ENCODE measurements at places on chromosomes 5 and 9.

- DNase-seq, result no peak
Measured at GRCh38 chr9:131524665-131525315, 6.3 kb downstream of the UCK1 start.

DNA sequence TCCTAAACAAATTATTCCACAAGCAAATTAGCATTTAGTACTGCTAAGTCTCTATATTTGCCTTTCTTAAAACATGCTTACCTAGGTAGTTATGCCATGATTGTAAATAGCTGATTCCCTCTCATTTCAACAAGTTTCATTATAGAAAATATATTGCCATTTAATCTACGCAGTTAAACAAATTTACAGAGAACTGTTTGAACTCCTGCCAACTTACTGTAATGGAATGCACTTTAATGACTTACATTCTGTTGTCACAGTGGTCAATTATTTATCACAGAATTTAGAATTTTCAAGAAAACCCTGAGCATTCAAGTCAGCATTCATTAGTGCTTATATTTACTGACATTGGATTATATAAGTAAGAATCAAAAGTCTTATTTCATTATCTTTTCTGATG is 19.6 kb downstream of the SLC38A9 start:
- DNase-seq, result no peak

- no peak for DNase-seq
Measured at GRCh38 chr5:74030371-74030770, 404.4 kb downstream of the ARHGEF28 start.

DNA sequence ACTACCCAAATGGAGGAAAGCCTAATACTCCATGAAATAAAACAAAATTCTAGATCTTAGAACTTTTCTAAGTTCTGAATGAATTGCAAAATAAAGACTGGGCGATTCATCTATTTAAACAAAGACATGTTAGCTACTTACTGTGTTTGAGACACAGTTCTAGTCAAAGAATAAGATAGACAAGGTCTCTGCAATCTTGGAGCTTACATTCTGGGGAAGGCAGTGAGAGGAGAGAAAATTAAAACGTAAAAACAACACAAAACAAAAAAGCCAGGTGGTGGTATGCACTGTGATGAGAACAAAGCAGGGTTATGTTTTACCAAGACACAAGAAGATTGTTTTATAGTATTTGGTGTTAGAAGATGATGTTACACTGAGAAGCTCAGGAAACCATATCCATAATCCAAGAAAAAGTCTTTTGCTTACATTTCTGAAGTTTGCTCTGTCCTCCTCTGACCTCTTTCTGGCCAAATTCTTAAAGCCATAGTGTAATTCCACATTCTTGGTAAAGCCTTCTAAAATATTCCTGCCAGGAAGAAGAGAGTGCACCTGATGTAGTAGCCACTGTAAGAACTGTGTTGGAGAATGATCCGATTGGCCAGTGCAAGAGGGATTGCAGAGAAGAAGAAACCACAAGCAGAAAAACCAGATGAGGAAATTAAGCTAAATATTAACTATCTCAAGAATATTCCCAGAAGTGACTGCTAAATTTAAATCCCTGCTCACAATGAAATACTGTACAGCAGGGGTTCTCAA is 218.4 kb downstream of the PCSK1 start:
- no peak for DNase-seq

DNA sequence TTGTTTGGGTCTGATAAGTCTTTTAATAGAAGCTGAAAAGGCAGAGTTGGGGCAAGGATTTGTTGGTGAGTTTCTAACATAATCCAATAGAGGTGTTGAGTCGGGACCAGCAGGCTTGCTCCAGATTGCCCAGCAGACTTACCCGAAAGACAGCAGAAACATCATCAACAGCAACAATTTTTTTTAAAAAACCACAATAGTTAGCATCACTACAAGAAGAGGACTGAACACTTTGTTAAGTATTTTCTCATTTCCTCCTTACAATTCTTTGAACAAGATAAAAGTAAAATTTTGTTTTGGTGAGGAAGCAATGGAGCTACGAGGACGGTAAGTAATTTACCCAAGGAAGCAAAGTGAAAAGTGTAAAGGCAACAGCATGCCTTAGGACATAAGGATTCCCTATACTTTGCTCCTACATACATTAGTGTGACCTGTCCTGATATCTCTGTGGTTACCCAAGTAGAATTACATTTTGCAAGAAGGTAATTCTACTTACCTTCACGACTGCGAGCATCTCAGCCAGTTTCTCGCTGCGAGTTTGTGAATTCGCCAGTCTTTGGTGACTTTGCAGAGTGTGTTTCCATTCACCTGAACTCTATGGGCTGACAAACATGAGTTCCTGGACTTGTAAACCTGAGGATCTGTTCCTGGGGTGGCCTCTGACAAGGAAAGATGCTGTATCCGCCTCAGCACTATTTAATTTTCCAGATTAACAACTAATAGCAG is 13.2 kb downstream of the ITK start:
- DNase-seq, result peak; percentile 36

- no peak for DNase-seq
Measured at GRCh38 chr5:37217976-37218375, 31.2 kb downstream of the CPLANE1 start.

DNA sequence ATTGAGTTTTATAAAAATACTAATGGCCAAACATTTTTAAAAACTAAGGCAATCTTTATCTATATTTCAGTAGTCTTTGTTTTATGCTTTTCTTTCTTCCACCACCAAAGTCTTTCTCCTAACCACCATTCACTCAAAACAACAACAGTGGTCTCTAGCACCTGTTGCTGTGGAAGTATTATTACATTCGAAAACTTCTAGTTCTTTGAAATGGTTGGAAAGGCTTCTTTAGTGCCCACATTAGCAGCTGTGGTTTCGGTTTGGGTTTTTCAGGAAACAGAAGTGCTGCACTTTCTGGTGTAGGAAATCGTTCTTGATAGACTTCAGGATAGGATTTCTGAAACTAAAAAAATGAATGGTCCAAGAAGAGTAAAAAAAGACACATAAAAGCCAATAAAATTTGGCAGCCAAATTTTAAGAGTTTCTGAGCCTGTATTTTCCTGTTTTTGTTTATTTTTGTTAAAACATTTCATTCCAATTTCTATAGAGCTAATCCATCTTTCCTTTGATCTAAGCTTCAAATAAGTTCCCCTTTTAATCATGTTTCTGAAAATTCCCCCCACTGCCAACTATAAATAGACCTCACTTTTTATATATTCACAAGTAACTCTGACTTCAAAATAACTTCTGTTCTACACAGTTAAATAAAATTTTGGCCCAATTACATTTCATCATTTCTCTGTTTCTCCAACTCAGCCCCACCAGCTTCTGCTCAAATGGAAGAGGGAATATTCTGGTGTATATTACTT is 102.2 kb downstream of the DEPDC1B start:
- no peak for DNase-seq

- no peak for DNase-seq
Measured at GRCh38 chr9:746661-747434, 94.6 kb upstream of the DMRT1 start.

DNA sequence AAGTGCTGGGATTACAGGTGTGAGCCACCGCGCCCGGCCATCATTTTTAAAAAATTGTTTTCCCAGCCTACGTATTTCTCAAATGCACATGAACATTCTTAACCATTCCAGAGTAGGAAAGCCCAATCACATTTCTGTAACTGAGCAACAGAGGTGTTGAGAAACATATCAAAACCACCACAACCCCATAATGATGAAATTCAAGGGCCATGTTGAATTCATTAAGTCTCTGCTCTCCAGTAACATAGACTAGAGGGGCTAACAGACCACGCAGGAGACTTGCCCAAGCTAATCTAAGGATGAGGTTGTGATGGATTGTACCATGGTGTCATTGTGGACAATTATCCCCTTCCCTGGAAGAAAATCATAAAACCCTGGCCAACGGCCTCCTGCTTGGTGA is 52.9 kb downstream of the MYO10 start:
- DNase-seq, result no peak

DNA sequence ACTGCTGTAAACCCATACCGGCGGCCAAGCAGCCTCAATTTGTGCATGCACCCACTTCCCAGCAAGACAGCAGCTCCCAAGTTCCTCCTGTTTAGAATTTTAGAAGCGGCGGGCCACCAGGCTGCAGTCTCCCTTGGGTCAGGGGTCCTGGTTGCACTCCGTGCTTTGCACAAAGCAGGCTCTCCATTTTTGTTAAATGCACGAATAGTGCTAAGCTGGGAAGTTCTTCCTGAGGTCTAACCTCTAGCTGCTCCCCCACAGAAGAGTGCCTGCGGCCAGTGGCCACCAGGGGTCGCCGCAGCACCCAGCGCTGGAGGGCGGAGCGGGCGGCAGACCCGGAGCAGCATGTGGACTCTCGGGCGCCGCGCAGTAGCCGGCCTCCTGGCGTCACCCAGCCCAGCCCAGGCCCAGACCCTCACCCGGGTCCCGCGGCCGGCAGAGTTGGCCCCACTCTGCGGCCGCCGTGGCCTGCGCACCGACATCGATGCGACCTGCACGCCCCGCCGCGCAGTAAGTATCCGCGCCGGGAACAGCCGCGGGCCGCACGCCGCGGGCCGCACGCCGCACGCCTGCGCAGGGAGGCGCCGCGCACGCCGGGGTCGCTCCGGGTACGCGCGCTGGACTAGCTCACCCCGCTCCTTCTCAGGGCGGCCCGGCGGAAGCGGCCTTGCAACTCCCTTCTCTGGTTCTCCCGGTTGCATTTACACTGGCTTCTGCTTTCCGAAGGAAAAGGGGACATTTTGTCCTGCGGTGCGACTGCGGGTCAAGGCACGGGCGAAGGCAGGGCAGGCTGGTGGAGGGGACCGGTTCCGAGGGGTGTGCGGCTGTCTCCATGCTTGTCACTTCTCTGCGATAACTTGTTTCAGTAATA is at the start of gene FXN:
Gene FXN, plus strand, starts transcription at position 315 of the 871 bp plus-strand sequence. Its CDS starts 31 bp downstream, at position 346.
- DNase-seq, result peak; percentile 68

DNA sequence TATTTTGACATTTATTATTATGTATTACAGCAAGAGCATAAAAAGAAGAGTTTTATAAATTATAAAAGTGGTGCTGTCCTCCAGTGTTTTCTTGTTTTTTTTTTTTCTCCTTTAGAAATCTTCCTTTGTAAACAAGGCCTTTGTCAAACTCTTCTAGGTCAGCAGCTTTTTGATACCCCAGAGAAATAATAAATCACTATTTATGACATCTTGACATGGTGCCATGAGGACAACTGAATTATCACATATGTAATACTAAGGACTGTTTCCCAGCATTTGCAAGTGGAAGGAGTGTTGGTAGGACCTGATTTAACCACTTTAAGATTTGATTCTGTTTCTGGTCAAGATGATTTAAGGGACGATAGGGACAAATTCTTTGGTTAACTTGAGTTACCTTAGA is 4.6 kb downstream of the SMARCA2 start:
- DNase-seq, result no peak

GRCh38 chr5:107104040-107104995 is 566.4 kb downstream of the EFNA5 start:
- no peak for DNase-seq

- DNase-seq, result no peak
Measured at GRCh38 chr5:97568382-97568781, 385.3 kb upstream of the RIOK2 start.

GRCh38 chr9:33133186-33133585 is 34.0 kb downstream of the B4GALT1 start:
- no peak for DNase-seq

DNA sequence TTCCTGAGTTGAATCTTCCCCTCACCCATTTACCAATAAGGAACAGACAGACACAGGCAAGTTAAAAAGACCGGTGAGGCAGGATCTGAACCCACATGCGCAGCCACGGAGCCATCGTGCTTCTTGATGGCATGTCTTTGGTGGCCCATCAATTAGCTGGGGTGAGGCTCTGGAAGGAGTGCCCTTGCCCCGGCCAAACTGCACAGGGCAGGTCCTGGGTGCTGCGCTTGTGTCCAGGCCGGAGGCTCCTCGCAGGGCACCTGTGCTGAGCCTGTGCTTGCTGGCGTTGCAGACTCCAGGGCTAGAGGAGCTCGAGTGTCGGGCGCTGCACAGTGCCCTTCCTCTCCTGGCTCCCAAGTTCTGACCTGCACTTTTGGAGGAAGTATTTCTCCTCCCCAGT is 66.4 kb downstream of the PSMB7 start:
- no peak for DNase-seq

DNA sequence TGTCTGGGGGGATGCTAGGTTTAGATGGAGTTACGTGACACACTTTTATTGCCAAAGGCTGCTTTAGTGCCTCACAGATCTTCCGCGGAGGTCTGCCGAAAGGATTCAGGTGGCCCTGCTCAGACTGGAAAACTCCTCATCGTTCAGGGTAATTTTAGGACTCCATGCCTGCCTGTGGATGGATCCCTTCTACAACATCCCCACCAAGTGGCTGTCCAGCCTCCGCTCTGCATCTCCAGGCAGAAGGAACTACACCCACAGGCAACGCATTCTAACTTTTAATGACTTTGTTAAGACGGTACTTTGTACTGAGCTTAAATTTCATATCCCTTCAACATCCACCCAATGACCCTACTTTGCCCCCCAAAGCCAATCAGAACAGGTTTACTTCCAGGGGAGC is 29.4 kb downstream of the ATPSCKMT start:
- DNase-seq, result no peak

GRCh38 chr5:106825374-106825773 is 845.4 kb downstream of the EFNA5 start:
- DNase-seq, result no peak

Data from effector CD4-positive, alpha-beta T cell (primary cell).